ENCODE measurements at places on chromosomes 7 and 10. TPM values are rescaled to one million over a fixed set of nuclear protein-coding genes. Genes with fewer than 3 reads are reported as not detected.

The SFRP5 gene
- 226 TPM for total RNA-seq

The PLEKHS1 gene
- total RNA-seq = 6.2 TPM

The GRM3 gene
- total RNA-seq = not detected

The NUTM2D gene
- 1.3 TPM for total RNA-seq

The TNS3 gene
- total RNA-seq = 265 TPM

The CARD11 gene
- total RNA-seq = 2.0 TPM

The GBF1 gene
- total RNA-seq = 23.1 TPM

The SSC4D gene
- 7.6 TPM for total RNA-seq

The SPDYE1 gene
- not detected for total RNA-seq

The LBX1 gene
- total RNA-seq = not detected

The XRCC2 gene
- total RNA-seq = 4.6 TPM

The PPRC1 gene
- total RNA-seq = 17.9 TPM

The NFE2L3 gene
- 6.6 TPM for total RNA-seq

The OR9A2 gene
- not detected for total RNA-seq

The HOGA1 gene
- total RNA-seq = 16.3 TPM

The CYP2C9 gene
- 1.6 TPM for total RNA-seq

The BCL7B gene
- total RNA-seq = 44.4 TPM

The HNRNPA2B1 gene
- total RNA-seq = 306 TPM

The PVRIG gene
- total RNA-seq = 4.0 TPM

The RAB11FIP2 gene
- 22.1 TPM for total RNA-seq

The ODAD2 gene
- total RNA-seq = 0.66 TPM

The COL13A1 gene
- total RNA-seq = 2.3 TPM

The EPO gene
- 1.3 TPM for total RNA-seq

The LRRC17 gene
- 2.0 TPM for total RNA-seq

The ZNF438 gene
- 2.6 TPM for total RNA-seq

The C10orf105 gene
- total RNA-seq = not detected

The ANAPC16 gene
- total RNA-seq = 40.9 TPM

The GALNT17 gene
- 6.5 TPM for total RNA-seq

The CYP2C8 gene
- total RNA-seq = 3.4 TPM

The SEMA3A gene
- 0.33 TPM for total RNA-seq

The GATAD1 gene
- 32.3 TPM for total RNA-seq

The BAIAP2L1 gene
- total RNA-seq = 23.1 TPM

The PFKP gene
- 17.4 TPM for total RNA-seq

The NEUROG3 gene
- total RNA-seq = not detected

The MEOX2 gene
- total RNA-seq = 0.66 TPM

The PRKCQ gene
- total RNA-seq = 0.33 TPM

The TUBB8 gene
- total RNA-seq = not detected

The KLF14 gene
- not detected for total RNA-seq

The NKX2-3 gene
- 2.9 TPM for total RNA-seq

The SLK gene
- 23.7 TPM for total RNA-seq

The CYCS gene
- total RNA-seq = 5.9 TPM

The RBP3 gene
- total RNA-seq = not detected

The PLXNA4 gene
- 8.2 TPM for total RNA-seq

The SLC25A13 gene
- total RNA-seq = 9.6 TPM

The VWA2 gene
- total RNA-seq = 15.3 TPM

The CRHR2 gene
- total RNA-seq = 0.33 TPM

The TYSND1 gene
- total RNA-seq = 17.6 TPM

The OR2A5 gene
- total RNA-seq = not detected

The GAD2 gene
- total RNA-seq = 11.7 TPM

The ARMC3 gene
- 0.52 TPM for total RNA-seq

The GPRIN2 gene
- total RNA-seq = 16.3 TPM

The PPP1R3A gene
- total RNA-seq = not detected

The SLC26A3 gene
- not detected for total RNA-seq

The ERVW-1 gene
- total RNA-seq = not detected
